ENCODE measurements at places on chromosomes 16 and 17. TPM values are rescaled to one million over a fixed set of nuclear protein-coding genes. Genes with fewer than 3 reads are reported as not detected.
A peak's percentile ranks its signal among the peaks of the same experiment; 100 is the strongest.

The ETV4 gene
- total RNA-seq: 9.8 TPM

GRCh38 chr17:10474536-10474935 is 5.2 kb upstream of the MYH4 start:
- no peaks in the 10 kb centered on the region for H3K27me3 ChIP-seq
- no peaks in the 10 kb centered on the region for H3K4me1 ChIP-seq
- DNase-seq: no peak
- no peak overlapping the region for H3K4me3 ChIP-seq

DNA sequence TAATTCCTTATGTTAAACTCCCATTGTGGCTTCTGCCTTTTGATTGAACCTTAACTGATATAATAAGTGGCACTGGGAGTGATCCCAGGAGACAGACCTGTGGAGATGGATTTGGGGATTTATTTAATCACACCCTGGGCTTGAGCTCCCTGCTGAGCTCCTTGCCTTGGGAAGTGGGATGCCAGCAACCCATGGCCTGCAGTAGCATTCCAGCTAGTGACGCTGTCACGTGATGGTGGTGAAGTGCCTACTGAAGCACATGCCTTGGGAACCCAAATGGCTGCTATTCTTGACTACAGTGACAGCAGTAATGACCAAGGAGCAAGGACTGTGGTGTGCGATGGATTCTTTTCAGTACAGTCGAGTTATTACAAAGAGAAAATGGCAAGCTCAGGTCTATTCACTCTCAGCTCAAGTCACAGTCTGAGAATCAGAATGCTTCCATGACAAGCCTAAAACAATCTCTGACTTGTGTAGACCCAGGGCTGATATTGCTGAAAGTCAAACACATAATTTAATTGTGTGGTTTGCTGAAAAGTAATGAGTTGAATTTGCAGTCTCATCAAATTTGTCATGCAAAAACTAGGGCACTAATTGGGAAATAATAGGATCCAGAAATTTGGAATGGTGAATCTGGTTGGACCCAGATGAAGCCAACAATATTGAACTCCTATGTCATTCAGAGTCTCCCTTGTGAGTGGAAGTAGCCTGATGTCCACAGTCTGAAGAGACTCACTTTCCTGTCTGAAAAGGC is 47.1 kb downstream of the BCL7C start:
- no peak overlapping the region for H3K27ac ChIP-seq
- no peak for DNase-seq
- no peaks in the 10 kb centered on the region for H3K36me3 ChIP-seq
- peaks cover 13% of the 10 kb centered on the region for H3K4me1 ChIP-seq

DNA sequence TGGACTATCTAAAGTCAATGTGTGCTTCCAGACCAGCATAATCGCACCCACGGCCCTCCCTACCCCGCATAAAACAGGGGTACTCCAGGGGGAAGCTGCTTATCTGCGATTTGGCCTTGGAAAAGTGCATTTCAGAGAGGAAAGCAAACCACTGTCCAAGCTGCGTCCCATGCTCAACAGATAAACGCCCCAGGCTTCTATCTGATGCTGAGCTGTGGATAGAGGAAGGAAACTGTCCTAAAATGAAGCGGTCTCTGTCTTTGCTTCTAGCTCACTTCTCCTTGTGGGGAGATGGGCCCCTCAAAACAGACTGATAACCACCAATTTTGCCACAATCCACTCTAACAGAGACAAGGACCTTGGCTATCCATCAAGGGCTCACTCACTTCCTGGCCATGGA is 160.5 kb upstream of the TNRC6C start:
- no peak overlapping the region for H3K4me3 ChIP-seq
- no peaks in the 10 kb centered on the region for H3K4me1 ChIP-seq
- H3K36me3 ChIP-seq: no peaks in the 10 kb centered on the region
- peaks cover 57% of the 10 kb centered on the region for H3K27me3 ChIP-seq
- DNase-seq: no peak

The SCNN1B gene
- total RNA-seq: 28.6 TPM

- H3K36me3 ChIP-seq: no peaks in the 10 kb centered on the region
- no peaks in the 10 kb centered on the region for H3K27me3 ChIP-seq
- no peak for DNase-seq
- H3K27ac ChIP-seq: peak overlapping the region; percentile 99
These were observed 3.6 kb downstream of the ALKBH5 start for GRCh38 chr17:18187226-18187625.

The SMIM36 gene
- not detected for total RNA-seq

GRCh38 chr17:28173031-28173561 is 130.6 kb downstream of the NLK start:
- no peak overlapping the region for H3K27ac ChIP-seq
- H3K4me3 ChIP-seq: no peak overlapping the region
- no peak for DNase-seq
- peaks cover 15% of the 10 kb centered on the region for H3K4me1 ChIP-seq
- H3K27me3 ChIP-seq: no peaks in the 10 kb centered on the region

DNA sequence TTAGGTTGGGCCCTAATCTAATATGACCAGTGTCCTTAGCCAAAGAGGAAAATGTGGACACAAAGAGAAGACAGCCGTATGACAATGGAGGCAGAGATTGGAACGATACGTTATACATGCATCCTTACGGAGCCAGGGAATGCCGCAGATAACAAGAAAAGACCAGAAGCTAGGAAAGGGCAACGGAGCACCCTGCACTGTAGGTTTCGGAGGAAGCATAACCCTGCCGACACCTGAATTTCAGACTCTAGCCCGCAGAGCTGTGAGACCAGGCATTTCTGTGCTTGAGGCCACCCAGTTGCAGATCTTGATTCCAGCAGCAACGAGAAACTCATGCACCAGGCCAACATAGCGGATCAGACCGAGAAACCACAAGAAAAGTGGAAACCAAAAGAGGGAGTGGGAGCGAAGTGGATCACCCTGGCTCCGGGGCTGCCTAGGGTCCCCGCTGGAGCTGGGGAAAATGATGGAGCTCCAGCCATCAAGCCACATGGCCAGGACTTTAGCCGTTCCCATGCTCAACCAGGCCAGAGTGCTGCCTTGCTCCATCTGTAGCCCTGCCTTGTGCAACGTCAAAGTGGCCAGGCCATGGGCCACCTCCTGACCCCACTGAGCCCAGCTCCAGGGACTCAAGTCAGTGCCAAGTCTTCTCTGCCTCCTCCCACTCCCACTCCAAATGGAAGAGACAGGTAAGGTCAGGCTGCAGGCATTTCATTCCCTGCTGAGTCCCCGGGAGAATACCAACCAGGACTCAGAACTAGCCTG is 51.7 kb upstream of the RPL38 start:
- H3K27me3 ChIP-seq: no peaks in the 10 kb centered on the region
- H3K4me1 ChIP-seq: no peaks in the 10 kb centered on the region
- DNase-seq: no peak

GRCh38 chr17:78947235-78948149 is 22.3 kb upstream of the TIMP2 start:
- H3K4me1 ChIP-seq: no peaks in the 10 kb centered on the region
- H3K36me3 ChIP-seq: no peaks in the 10 kb centered on the region
- no peak for DNase-seq
- H3K4me3 ChIP-seq: no peak overlapping the region
- H3K27ac ChIP-seq: no peak overlapping the region
- no peaks in the 10 kb centered on the region for H3K27me3 ChIP-seq

Data from left lung (tissue), 14 donors.